Central memory CD8-positive, alpha-beta T cell (primary cell): ENCODE measurements at places on chromosomes 5 and 9.

GRCh38 chr5:111641533-111642233 lies 115.3 kb downstream of the NREP start:
- no peak for DNase-seq

DNA sequence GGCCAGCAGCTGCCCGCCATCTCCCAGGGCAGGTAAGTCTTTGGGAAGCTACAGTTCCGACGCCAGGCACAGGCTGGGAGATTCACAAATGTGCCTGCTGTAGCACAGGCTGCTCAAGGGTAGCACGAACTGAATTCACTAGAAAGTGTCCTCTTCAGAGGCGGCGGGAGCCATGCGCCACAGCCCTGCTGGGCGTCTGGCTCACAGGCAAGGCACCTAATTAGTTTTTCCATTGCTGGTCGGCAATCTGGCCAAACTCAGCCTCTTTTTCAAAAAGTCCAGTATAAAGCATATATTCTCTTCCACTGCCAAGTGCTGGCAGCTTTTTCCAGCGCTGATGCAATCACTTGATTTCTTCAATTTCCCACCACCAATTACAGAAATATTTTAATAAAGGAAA lies 128.9 kb upstream of the RAPGEF1 start:
- no peak for DNase-seq

DNA sequence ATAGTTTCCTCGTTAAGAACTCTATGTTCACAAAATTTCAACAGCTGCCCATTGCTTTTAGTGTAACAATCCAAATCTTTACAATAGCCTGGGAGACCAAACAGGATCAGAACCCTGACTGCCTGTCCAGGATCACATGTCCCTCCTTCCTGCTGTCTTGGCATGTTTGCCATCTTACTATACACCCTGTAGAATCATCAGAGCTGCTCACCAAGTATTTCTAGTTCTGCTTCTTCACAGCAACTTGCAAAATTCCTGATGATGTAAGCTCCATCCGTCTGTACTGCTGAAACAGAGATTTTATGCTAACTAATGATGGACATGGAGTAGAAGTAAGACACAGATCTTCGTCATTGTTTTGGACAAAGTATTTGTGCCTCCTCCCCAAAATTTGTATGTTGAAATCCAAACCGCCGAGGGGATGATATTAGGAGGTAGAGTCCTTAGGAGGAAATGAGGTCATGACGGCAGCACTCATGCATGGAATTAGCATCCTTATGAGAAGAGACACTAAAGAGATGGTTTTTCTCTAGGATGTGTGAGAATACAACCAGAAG lies 464.9 kb upstream of the BRINP1 start:
- DNase-seq = no peak

DNA sequence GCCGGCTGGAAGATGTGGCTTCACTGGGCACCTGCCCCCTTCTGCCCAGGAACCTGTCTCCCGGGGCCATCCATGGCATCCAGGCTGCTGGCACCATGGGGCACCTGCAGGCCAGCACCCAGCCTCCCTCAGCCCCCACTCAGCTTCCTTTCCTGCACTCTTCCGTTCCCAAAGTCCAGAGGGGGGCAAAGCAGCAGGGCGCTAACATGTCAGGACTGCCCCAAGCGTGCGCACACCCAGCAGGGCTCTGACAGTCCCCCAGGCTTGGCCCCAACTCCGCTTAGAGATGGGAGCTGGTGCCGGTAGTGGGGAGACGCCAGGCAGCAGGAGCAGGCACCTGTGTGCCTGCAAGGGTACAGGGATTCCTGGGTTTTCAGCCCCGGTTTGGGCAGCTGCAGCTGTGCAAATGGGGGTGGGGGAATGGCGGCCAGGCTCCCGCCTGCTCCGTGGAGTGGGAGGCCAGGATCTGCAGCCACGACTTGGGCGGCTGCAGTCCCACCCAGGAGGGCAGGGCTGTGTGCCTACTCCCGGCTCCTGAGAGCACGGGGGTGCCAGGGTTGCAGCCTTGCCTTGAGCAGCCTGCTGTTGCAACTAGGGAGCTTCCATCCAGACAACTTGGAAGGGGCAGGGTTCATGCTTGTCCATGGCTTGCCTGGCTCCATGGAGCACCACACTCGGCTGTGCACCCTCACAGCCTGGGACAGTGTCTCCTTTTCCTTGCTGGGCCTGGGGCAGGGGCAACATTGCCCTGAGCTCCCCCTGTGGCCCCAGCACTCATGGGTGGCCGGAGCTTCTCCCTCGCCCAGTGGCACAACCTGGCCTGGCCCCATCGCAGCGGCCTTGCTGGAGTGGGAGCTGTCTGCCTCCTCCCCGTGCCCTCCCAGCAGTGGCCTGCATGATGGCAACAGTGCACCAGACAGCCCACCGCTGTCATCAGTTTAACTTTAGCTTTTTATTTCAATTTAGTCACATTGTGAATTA lies 561.1 kb downstream of the MTRR start:
- no peak for DNase-seq

DNA sequence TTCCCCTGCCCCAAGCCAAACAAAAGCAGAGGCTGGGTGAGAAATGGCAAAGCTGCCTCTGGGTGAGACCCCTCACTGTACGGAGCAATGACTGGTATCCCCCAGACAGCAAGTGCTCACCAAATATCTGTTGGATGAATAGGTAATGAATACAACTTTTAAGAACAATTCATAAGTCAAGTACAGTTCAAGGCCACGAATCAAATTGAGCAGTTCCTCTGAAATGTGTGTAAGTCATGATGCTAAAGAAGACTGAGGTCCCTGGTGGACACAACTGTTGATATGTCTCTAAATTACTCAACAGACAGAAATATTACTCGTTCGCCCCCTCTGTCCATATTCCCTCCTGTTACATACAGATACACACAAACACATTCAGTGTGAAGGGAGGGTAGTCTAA lies 160.7 kb downstream of the GLIS3 start:
- DNase-seq = no peak

GRCh38 chr5:50575740-50576139 lies 90.7 kb upstream of the PARP8 start:
- no peak for DNase-seq

- DNase-seq = no peak
These were observed 27.9 kb downstream of the ANXA1 start for GRCh38 chr9:73179589-73179988.

GRCh38 chr9:137615387-137615871 lies 3.4 kb upstream of the EHMT1 start:
- no peak for DNase-seq

DNA sequence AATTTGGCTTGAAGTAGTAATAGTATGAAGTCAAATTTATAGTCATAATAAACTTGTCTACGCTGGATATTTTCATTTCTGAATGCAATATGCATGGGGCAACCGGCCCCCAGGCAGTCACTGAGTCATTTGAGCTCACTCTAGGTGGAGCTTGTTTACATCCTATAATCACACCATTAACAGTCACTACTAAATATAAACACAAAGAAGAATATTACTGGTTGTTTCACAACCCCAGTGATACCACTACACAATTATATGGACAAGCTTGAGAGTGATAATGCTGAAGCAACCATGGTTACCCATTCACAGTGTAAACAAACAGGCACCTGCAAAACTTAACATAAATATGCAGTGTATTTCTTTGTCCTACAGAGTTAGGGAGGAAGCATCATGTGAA lies 68.7 kb downstream of the MARCHF3 start:
- DNase-seq = no peak

DNA sequence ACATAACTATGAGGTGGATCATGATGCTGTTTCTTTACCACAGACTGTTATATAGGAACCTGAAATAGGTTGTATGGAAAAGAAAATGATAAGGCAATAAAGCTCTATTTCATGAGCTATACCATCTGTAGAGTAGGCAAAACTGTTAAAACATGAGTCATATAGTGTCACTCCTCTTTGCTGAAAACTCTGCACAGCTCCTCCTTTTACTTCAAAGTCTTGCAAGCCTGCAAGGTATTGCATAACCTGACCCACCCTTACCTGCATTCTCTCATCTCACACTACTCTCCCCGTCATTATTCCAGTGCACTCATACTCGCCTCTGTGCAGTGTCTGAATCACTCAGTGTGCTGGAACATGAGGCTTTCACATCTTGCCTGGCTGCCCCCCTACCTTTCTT lies 790.1 kb downstream of the EFNA5 start:
- no peak for DNase-seq

GRCh38 chr9:71004196-71004595 lies 117.2 kb downstream of the TRPM3 start:
- DNase-seq = no peak

DNA sequence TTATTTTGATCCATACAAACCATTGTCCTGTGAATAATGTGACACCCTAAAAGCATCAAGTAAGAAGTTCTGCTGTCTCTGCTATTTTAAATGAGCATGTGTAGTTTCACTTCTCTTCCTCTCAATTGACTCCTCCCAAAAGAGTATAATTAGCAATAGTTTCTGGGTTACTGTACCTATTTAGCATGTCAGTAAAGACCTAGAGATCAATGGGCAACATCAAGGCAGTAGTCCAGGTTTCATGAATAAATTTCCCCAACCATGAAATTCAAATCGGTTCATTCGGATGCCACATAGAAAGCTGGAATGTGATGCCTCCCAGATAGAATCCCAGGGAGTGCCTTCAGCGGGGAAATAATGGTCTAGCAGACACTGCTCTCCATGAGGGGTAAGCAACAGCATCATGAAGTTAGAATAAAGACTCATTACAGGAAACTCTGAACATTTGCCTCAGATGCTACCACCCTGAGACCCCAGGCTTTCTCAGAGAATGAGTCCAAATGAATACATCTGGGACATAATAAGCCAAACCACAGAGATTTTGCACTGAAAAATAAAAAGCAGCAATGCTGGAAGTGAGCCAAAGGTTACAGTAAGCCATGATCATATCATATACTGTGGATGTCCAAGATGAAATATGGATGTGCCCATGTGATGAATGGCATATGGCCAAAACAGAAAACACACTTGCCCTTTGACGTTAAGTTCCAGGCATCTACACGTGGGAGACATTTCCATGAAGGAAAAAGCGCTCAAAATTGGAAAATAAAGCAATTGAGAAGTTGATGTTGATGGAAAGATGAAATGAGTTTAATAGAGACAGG lies 1107.0 kb upstream of the SEMA6A start:
- no peak for DNase-seq

- no peak for DNase-seq
These were observed 195.8 kb upstream of the TBCA start for GRCh38 chr5:77971776-77972468.

DNA sequence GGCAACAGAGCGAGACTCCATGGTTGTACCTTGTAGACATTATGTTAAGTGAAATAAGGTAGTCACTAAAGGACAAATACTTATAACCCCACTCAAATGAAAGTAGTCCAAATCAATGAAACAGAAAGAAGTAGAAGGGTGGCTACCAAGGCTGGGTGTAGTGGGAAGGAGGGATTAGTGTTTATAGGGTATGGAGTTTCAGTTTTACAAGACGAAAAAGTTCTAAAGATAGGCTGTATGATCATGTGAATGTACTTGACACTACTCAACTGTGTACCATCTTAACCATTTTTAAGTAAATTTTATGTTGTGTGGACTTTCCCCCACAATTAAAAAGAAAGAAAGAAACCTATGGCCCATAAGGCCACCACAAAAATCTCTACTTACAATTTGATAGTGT lies 32.2 kb downstream of the ALDH7A1 start:
- DNase-seq = no peak

DNA sequence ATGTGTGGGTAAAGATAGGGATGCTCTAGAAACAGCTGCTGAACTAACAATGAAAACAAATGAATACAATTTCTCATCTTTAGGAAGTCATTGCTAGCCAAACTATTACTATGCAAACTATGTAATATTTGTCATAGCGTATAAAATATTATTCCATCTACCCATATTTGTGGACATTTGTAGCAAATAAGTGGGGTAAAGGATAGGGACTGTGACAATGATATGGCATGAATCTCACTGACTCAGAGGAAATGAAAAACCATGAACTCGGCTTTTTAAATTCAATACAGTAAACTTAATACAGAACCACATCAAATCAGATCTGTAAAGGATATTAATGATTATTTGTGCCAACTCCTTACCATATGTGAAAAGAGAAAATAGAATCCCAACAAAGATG lies 16.7 kb upstream of the TAS2R1 start:
- no peak for DNase-seq

- no peak for DNase-seq
These were observed 87.8 kb upstream of the RGS7BP start for GRCh38 chr5:64418013-64418412.
